ENCODE measurements at places on chromosomes 11 and 22. TPM values are rescaled to one million over a fixed set of nuclear protein-coding genes. Genes with fewer than 3 reads are reported as not detected.

The OR8G5 gene
- total RNA-seq: not detected

The NLRP14 gene
- total RNA-seq: 0.17 TPM

The CFAP300 gene
- total RNA-seq: 4.3 TPM

The AMPD3 gene
- 9.9 TPM for total RNA-seq

The CHRM1 gene
- total RNA-seq: not detected

The BTG4 gene
- not detected for total RNA-seq

The TNKS1BP1 gene
- 114 TPM for total RNA-seq

The OR52H1 gene
- 0.73 TPM for total RNA-seq

The SLC25A1 gene
- 179 TPM for total RNA-seq

The MS4A6E gene
- total RNA-seq: not detected

The TIMP3 gene
- total RNA-seq: 614 TPM

The UBQLNL gene
- 0.15 TPM for total RNA-seq

The PRDM10 gene
- total RNA-seq: 4.8 TPM

The SLC17A6 gene
- total RNA-seq: not detected

The FAM83F gene
- not detected for total RNA-seq

The MIAT gene
- 1.3 TPM for total RNA-seq

The MPPED2 gene
- total RNA-seq: 0.44 TPM

The PLEKHB1 gene
- total RNA-seq: 1.0 TPM

The PLA2G6 gene
- total RNA-seq: 18.0 TPM

The EPS8L2 gene
- 68.4 TPM for total RNA-seq

The CCDC81 gene
- total RNA-seq: 1.0 TPM

The ALDH3B1 gene
- total RNA-seq: 21.5 TPM

The SCGB1D4 gene
- total RNA-seq: not detected

The WT1 gene
- not detected for total RNA-seq

The ZFTA gene
- 17.9 TPM for total RNA-seq

The ZP1 gene
- total RNA-seq: 0.17 TPM

The CEP126 gene
- total RNA-seq: 2.6 TPM

The SCN4B gene
- total RNA-seq: 0.44 TPM

The SLC22A24 gene
- total RNA-seq: not detected

The PPP2R1B gene
- 48.9 TPM for total RNA-seq

The PVALB gene
- total RNA-seq: not detected

The CALCB gene
- total RNA-seq: not detected

The MS4A15 gene
- total RNA-seq: not detected

The TRIM29 gene
- 0.17 TPM for total RNA-seq

The ETS1 gene
- total RNA-seq: 46.5 TPM

The MUC5AC gene
- not detected for total RNA-seq

The PLEKHA7 gene
- total RNA-seq: not detected

Data from smooth muscle cell of trachea (primary cell).